CD8-positive, alpha-beta memory T cell (primary cell): ENCODE measurements at places on chromosomes 13 and 19. TPM values are rescaled to one million over a fixed set of nuclear protein-coding genes. Genes with fewer than 3 reads are reported as not detected.

GRCh38 chr19:347946-348861, 3.6 kb upstream of the MIER2 start:
- no peak overlapping the region for H3K4me3 ChIP-seq
- DNase-seq: no peak
- H3K4me1 ChIP-seq: peaks cover 15% of the 10 kb centered on the region

GRCh38 chr19:18450931-18451836, 13.3 kb upstream of the ISYNA1 start:
- DNase-seq: peak; percentile 83
- H3K27ac ChIP-seq: no peak overlapping the region
- peaks cover 17% of the 10 kb centered on the region for H3K36me3 ChIP-seq
- no peaks in the 10 kb centered on the region for H3K27me3 ChIP-seq
- H3K4me3 ChIP-seq: no peak overlapping the region

DNA sequence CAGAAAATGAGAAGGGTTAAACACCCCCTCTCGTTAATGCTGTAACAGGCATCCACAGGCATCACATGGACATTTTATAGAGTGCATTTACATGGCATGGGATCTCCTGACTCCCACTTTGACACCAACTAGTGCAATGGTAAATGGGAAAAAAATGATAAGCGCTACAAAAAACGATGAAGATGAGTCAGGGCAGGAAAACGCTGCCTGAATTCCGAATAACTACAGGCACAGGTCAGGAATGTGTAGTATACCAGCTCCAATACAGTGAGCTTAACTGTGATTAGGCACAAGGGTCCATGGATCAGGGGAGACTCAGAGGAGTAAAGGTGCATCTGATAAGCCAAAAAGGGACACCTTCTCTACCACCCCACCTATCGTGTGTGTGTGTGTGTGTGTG, 223.6 kb downstream of the FOXO1 start:
- H3K27ac ChIP-seq: no peak overlapping the region
- no peak overlapping the region for H3K4me3 ChIP-seq
- peaks cover 21% of the 10 kb centered on the region for H3K4me1 ChIP-seq
- no peak for DNase-seq
- no peaks in the 10 kb centered on the region for H3K36me3 ChIP-seq

GRCh38 chr13:48600374-48601364, 53.1 kb upstream of the CYSLTR2 start:
- H3K4me3 ChIP-seq: no peak overlapping the region
- H3K27ac ChIP-seq: no peak overlapping the region
- no peak for DNase-seq
- H3K36me3 ChIP-seq: no peaks in the 10 kb centered on the region
- H3K27me3 ChIP-seq: no peaks in the 10 kb centered on the region
- no peaks in the 10 kb centered on the region for H3K4me1 ChIP-seq

GRCh38 chr13:86585835-86586234, 786.6 kb upstream of the SLITRK6 start:
- no peaks in the 10 kb centered on the region for H3K27me3 ChIP-seq
- H3K36me3 ChIP-seq: no peaks in the 10 kb centered on the region
- H3K4me3 ChIP-seq: no peak overlapping the region

- no peak overlapping the region for H3K4me3 ChIP-seq
- no peaks in the 10 kb centered on the region for H3K27me3 ChIP-seq
- no peak overlapping the region for H3K27ac ChIP-seq
- peaks cover 18% of the 10 kb centered on the region for H3K4me1 ChIP-seq
These were observed 6.8 kb downstream of the BICRA start for GRCh38 chr19:47615714-47616113.

DNA sequence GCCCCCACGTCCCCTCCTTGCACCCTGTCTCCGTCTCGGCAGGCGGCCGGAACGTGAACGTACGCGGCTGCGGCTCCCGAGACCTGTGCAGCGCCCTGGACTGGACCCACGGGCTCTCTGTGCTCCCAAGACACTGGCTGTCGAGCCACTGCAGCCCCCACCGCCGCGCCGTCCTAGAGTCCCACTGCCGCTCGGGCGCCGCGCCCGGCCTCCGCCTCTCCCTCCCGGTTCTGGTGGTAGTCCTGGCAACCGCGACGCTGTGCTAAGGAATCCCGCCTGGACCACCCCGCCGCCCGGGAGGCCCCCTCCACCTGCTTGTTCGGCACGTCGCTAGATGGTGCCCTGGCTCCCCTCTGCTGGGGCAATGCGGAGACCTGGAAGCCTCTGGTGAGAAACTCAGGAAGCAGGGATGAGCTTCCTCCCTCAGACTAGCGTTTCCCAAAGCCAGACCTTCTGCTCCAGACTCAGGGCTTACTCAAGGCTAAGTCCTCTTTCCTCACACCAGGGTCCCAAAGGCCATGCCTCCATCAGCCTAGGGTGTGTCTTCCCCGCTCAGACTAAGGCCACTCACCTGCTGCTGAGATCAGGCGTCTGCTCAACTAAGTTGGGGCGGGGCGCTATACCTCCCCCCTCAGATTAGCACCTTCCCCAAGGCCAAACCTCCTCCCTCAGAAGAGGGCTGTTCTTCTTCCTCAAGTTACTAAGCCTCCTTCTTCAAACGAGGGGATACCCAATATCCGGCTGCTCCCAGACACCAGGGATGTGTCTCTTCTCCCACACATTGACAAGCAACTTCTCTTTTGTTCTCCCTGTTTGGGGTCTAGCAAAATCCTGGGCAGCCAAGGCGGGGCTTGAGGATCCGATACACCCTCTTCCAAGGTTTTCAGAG, 16.1 kb upstream of the IRGC start:
- no peaks in the 10 kb centered on the region for H3K27me3 ChIP-seq
- H3K36me3 ChIP-seq: no peaks in the 10 kb centered on the region
- H3K27ac ChIP-seq: no peak overlapping the region
- H3K4me1 ChIP-seq: peaks cover 7% of the 10 kb centered on the region

Gene KIR2DL4
- not detected for total RNA-seq

Gene ATP8B3
- total RNA-seq: 1.6 TPM

Gene ARRDC5
- total RNA-seq: 2.2 TPM

Gene TUBA3C
- not detected for total RNA-seq

Gene IL4I1
- 35.6 TPM for total RNA-seq
